SK-N-SH (cell line): ENCODE measurements at places on chromosomes 4 and X. TPM values are rescaled to one million over a fixed set of nuclear protein-coding genes. Genes with fewer than 3 reads are reported as not detected.

CXorf66 gene
- polyA plus RNA-seq: not detected in 2 replicates

IBSP gene
- polyA plus RNA-seq: not detected in 2 replicates

ASB12 gene
- 0.03 TPM in 1 of 2 replicates, not detected in the other for polyA plus RNA-seq

DNA sequence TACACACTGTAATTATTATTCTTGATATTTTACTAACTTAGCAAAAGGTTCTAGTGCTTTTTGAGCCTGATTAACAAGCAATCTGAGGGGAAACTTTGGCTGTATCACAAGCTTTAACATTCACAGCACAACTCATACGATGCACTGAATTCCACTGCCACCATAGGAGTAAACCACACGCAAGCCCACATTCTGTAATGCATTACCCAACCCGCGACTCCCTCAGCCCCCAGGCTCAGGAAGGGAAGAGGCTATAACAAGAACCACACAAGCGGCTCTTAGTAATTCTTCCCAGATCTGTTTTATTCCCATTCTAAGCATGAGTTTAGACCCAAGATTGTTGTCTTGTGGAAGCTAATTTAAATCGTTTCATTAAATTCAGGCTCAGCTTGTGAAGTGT lies 138.5 kb upstream of the TBL1X start:
- no peak for DNase-seq

- DNase-seq: no peak
These were observed 17.0 kb upstream of the GABRA4 start for GRCh38 chr4:47010347-47010911.

WAS gene
- 0.24 and 0.30 TPM in 2 replicates for polyA plus RNA-seq

GRCh38 chrX:109974906-109975655 lies 27.8 kb upstream of the TMEM164 start:
- no peak for DNase-seq

GIMD1 gene
- polyA plus RNA-seq: not detected in 2 replicates

RIBC1 gene
- polyA plus RNA-seq: 0.33 and 0.45 TPM in 2 replicates

GRCh38 chr4:122980860-122981259 lies 58.5 kb upstream of the NUDT6 start:
- no peak for DNase-seq

IL2RG gene
- polyA plus RNA-seq: 0.24 TPM in 1 of 2 replicates, not detected in the other

DNA sequence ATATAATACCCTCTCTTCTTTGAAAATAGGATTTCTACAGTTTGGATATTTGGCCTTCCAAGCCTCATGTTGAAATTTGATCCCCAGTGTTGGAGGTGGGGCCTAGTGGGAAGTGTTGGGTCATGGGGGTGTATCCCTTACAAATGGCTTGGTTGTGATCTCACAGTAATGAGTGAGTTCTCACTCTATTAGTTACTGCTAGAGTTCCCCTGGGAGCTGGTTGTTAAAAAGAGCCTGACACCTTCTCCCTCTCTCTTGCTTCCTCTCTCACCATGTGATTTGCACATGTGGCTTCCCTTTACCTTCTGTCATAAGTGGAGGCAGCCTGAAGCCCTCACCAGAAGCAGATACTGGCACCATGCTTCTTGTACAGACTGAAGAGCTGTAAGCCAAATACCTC lies 73.9 kb downstream of the HDAC8 start:
- no peak for DNase-seq

ERCC6L gene
- polyA plus RNA-seq: 1.5 and 1.8 TPM in 2 replicates

GRIPAP1 gene
- polyA plus RNA-seq: 63.6 and 66.9 TPM in 2 replicates

DNA sequence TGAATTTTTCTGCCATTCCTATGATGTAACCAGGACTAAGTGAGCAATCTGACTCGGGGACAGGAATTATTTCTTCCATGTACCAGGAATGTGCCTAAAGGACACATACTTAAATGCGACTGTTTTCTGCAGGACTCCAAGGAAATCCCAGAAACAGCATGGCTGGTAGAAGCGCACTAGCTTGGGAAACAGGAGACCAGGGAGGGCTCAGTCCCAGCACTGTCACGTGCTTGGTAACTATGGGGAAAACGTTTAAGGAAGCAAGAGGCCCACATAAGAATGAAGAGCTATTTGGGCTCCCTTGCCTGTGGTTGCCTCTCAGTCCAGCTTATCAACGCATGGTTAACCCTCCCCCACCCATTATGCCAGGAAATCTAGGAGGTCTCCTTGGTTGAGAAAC lies 19.6 kb downstream of the MPP1 start:
- DNase-seq: no peak

- DNase-seq: no peak
These were observed 80.9 kb downstream of the NKX6-1 start for GRCh38 chr4:84417997-84418709.

DGAT2L6 gene
- 0.05 TPM in 1 of 2 replicates, not detected in the other for polyA plus RNA-seq

DNA sequence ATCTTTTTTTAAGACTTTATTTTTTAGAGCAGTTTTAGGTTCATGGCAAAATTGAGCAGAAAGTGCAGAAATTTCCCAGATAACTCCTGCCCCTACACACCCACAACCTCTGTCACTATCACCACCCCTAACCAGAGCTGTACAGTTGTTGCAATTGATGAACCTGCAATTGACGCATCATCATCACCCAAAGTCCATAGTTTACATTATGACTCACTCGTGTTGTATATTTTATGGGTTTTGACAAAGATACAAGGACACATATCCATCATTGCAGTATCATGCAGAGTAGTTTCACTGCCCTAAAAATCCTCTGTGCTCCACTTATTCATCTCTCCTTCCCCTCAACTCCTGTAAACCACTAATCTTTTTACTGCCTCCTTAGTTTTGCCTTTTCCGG lies 34.5 kb upstream of the WAS start:
- no peak for DNase-seq

- DNase-seq: no peak
These were observed 15.2 kb downstream of the CAPN6 start for GRCh38 chrX:111254896-111255693.

- no peak for DNase-seq
These were observed 224.7 kb upstream of the PPP1R2C start for GRCh38 chrX:43002526-43003203.

DNA sequence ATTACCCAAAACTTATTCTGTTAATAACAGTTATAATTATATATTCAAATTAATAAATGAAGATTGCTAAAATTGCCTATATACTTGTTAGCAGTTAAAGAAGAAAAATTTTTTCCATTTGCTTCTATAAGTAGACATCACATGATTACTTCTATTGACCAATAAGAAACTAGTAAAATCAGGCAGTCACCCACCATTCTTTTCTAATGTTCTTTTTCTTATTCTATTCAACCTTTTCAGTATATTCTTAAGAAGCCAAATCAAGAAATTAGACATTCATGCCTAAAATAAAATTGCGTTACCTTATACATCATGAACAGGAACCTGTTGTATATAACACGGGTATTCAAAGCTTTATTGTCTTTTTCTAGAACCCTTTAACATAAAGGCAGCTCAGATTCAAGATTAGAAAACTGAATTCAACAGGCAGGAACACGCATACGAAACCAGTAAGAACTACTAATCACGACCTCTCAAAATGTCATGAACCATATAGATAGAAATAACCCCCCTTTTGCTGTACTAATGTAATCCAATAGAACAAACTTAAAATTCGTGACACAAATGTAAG lies 568.1 kb upstream of the DIPK2B start:
- DNase-seq: no peak

GRCh38 chr4:147599769-147600168 lies 17.4 kb upstream of the TMEM184C start:
- DNase-seq: no peak

DNA sequence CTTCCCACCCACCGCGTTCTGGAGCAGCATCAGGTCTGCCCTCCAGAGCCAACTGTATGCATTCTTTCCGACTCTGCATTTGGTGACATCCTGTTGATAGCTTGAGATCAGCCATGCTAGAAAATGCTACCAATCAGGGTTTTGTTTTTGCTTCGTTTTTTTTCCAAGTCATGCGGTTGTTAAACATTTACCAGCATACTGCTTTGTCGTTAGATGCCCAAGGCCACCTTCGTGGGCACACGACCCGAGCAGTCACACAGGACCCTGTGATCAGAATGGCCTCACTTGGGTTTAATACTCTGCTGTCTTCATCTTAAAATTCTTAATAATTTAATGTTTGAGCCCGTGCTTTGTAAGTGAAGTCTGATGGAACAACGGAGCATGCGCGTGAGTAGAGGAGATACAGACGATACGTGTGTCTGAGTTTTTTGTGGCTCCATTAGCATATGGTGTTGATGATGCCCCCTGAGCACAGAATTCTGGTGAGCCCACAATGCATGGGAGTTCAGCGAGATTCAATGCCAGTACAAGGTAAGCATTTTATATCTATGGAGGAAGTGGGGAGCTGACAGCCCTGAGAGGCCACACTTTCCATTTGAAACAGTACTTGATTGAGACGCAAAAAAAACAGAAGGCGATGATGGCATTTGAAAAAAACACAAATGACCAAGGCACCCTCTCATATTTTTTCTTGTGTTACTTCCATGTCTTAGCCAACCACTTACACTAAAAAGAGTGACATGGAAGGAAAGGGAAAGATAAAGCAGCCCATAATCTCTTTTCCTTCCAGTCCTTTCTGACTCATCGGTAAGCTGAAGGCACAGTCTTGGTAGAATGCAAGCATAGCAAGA lies 323.6 kb downstream of the BCOR start:
- no peak for DNase-seq

DNA sequence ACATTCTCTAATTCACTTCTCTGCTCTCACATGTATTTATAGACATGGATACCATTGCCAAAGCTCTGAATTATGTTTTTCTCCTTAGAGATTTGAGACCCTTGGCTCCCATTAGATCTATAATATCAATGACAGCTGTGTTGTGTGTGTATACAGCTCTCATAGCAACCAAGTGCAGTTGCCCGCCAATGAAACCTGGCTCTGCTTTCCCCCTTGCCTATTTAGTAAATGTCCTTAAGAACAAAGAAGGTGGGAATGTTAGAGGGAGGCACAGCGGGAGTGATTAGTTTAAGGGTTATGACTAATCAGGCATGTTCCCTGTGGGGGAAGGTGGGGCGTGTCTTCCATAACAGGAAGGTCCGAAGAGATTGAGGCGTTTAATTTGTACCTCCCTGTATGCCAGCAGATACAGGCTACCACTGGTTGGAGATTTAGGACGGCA lies 100.5 kb upstream of the TBC1D9 start:
- DNase-seq: no peak

DNA sequence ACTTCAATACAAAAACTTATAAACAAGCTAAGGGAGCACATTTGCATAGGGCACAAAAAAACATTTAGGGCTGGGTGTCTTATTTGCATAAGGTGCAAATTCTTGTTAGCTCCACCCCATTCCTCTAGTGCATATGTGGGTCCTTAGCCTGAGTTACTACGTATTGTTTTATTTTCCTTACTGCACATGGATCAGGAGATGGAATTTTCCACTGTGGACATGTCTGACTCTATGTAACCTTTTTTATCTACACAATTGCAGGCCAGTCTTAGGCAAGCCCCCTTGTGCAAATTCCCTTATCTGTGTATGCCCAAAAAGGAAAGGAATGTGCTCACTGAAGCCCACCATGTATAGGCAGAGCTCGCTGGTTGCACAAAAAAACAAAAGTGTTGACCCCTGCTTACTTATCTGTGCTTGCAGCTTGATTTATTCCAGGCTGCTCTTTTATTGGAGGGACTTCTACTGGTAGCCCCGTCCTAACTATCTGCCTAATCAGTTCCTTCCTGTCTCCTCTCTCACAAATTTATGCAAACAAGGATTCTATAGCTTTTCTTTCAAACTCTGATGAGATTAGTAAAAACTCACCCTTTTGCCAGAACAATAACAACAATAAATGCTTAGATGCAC lies 359.0 kb upstream of the MAGEB16 start:
- no peak for DNase-seq

DNA sequence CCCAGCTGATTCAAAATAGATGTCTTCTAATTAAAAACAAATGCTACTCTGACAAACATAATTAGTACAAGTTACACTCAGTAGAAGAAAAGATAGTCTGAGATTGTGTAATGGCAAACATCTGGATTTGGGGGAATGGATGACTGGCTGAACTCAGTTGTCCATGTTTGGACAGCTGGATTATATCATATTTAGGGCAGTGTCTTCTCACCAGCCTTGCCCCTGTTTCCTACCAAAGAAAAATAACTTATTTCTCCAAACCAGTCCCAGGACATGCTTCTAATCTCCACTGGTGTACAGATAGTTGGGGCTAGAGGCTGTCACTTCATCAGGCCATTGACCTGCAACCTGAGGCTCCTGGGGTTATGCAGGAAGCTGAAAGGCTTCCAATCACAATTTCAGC lies 237.3 kb downstream of the USP46 start:
- peak; percentile 73 for DNase-seq

DNA sequence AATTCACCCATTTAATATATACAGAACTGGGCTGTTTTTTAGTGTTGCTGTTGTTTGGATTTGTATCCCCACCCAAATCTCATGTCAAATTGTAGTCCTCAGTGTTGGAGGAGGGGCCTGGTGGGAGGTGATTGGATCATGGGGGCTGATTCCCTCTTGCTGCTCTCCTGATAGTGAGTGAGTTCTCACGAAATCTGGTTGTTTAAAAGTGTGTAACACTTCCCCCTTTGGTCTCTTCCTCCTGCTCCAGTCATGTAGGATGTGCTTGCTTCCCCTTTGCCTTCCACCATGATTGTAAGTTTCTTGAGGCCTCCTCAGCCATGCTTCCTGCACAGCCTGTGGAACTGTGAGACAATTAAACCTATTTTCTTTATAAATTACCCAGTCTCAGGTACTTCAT lies 141.6 kb upstream of the AADAT start:
- DNase-seq: no peak

DNA sequence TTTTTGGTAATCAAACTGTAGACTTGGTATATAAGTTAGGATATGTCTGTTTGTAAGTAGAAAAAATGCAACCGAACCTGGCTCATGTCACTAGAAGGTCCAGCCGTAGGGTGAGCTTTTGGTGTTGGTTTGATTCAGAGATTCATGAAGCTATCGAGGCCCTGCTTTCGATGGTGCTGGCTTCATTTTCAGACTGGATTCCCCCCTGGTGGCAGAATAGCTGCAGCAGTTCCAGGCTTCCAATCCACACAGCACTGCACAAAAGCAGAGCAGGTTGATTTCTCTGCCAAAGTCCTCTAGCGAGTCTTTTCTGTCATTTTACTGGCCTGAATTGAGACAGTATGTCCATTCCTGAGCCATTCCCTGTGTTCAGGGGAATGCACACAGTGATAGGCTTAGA lies 33.1 kb downstream of the PDK3 start:
- no peak for DNase-seq

NKX6-1 gene
- polyA plus RNA-seq: not detected in 2 replicates

DNA sequence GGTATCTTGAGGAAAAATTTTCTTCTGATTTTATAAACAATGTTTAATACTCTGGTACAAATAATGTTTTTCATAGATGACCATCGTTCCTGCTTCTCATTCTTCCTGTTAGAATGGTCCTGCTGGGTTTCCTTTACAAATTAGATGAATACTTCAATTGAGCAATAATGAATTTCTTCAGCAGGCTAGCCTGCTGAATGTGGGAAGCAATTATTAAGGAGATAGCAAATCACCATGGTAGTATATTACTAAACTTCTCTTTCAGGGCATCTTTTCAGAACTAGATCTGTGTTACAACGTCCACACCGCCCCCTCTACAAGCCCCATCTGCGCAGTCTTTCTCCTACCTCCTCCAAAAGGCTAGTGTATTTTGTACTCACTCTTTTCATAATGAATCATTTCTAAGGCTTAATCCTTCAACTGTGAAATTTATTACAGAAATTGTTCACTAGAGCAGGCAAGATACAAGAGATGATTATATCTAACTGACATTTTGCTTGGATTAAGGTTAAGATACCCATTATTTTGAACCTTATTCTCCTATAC lies 38.4 kb downstream of the GPRIN3 start:
- DNase-seq: no peak

CT45A10 gene
- not detected in 2 replicates for polyA plus RNA-seq
